WERI-Rb-1 (cell line): ENCODE measurements at places on chromosomes 7 and 10.

DNA sequence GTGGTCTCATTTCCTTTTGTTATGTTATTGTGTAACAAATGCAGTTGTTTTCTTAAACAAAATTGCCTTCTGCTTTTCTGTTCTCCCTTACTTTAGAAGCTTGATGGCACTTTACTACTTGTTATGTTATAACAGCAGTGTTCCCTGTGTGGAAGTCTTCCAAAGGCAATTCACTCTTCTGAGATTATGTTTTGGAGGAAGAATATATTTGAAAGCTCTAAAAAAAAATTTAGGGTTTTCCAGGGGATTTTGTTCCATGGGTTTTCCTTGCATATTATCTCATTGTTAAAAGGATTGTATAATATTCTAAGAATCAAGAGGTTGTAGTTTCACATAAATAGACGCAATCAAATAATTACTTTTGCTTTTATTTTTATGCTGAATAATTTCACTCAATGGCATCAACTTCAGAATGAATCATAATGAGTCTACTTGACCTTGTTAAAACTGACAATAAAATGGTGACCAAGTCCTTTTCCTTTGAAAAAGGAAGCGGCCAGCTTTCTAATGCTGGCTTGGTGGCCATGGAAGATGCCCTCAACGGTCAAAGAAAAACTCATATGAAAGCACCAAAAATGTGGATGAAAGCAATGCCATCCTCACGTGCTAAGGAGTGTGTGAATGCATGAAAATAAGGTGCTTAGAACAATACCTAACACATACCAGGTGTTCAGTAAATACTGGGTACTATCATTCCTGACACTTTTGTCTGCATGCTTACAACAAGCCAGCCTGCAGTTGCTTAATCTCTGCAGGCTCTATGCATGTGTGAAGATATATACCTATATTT, 92.4 kb upstream of the KLF6 start:
- no peak for DNase-seq

- no peak for DNase-seq
Measured at GRCh38 chr10:30873411-30873810, 158.3 kb downstream of the ZNF438 start.

GRCh38 chr10:91317541-91317940, 92.6 kb upstream of the HECTD2 start:
- no peak for DNase-seq

DNA sequence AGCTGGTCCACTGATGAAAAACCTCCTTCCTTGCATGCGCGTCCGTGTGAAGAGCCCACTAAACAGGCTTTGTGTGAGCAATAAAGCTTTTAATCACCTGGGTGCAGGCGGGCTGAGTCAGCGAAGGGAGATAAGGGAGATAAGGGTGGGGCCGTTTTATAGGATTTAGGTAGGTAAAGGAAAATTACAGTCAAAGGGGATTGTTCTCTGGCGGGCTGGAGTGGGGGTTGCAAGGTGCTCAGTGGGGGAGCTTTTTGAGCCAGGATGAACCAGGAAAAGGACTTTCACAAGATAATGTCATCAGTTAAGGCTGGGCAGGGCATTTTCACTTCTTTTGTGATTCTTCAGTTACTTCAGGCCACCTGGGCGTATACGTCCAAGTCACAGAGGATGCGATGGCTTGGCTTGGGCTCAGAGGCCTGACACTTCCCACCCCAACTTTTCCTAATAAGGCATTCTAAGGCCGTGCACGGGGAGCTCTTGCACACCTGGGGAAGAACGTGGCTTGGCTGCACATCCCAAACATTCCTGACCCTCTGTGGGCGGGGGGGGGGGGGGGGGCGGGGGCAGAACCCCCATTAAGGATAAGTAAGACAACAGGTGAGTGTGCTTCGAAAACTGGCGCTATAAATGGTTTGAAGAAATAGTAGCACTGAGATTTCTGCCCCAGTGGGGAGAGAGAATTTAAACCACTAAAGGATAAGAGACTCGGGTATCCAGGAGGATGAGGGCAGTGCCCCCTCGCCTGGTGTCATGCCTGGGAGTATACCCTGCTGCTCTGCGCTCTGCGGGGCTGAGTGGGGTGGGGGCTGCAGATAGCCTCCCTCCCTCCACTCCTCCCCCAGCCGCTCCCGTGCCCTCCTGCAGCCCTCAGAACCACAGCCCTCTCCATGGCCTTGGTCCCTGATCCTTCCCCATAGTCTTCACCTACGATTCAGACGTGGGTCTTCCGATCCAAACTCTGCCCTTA, 217.6 kb downstream of the MLLT10 start:
- DNase-seq, result peak; percentile 48

- DNase-seq, result no peak
Measured at GRCh38 chr10:132980426-132981172, 38.2 kb upstream of the CFAP46 start.

DNA sequence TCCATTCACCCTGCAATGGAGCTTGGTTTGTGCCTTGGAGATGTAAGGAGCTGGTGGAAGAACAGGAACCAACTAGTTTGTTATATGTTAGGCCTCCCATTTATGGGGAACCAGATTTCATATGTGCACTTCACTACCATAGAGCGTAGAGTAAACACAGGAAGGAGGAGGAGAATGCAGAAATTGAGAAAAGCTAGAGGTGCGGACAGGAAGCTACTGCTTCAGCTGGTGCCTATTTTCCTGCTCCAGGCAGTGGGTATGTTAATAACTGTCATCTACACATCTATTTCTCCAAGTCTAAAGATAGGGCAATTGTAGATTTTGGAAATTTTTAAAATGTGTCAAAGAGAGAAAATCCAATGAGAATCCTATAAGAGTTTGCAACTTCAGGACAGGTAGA, 482.2 kb downstream of the PLXDC2 start:
- DNase-seq, result no peak

- no peak for DNase-seq
Measured at GRCh38 chr10:77841711-77842375, 84.7 kb downstream of the DLG5 start.

GRCh38 chr10:70268376-70268775, 15.4 kb downstream of the NPFFR1 start:
- DNase-seq, result no peak

DNA sequence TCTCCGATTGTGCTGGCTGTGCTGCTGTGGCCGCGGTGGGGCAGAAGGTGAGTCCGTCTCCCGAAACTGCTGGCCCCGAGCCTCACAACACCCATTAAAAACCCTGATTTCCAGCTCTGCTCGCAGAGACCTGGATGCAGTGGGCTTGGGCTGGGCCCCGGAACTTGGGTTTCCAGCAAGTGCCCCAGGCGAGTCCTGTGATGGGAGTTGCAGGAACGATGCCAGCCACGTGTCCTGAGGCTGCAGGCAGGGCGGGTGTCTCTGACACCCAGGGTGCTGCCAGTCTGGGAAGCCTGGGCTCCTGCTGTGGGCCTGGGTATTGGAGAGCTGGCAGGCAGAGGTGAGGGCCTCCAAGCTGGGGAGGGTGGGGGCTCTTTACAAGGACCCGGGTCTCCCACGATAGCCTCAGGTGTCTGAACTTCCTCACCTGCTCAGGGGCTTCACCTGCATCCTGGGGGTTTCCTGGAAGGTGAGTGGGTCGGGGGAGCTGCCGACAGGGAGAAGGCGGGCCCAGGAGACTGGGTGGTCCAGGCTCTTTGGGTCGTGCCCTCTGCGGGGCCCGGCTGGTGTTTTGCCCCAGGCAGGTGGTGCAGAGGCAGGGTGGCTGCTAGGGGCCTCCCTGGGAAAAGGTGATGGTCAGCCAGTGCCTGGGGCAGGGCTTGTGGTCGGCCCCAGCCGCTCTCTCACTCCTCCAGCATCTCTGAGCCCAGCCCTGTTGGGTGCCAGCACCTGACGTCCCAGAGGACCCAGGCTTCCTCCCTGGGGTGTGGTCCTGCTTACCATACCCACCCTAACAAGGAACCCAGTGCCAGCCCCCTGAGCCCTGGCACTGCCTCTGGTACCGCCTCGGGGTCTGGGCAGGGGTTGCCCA, 180.3 kb downstream of the DNAJB6 start:
- no peak for DNase-seq

DNA sequence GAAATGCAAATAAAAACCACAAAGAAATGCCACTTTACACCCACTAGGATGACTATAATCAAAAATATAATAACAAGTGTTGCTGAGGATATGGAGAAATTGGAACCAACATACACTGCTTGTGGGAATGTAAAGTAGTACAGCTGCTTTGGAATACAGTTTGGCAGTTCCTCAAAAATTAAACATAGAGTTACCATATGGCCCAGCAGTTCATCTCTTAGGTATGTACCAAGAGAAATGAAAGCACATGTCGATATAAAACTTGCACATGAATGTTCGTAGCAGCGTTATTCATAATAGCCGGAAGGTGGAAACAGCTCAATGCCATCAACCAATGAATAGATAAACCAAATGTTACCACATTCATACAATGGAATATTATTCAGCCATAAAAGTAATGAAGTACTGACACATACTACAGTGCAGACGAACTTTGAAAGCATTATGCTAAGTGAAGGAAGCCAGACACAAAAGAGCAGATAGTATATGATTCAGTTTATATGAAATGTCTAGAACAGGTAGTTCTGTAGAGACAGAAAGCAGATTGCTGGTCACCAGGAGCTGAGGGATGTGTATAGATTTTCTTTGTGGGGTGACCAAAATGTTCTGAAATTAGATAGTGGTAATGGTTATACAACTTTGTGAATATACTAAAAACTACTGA, 12.4 kb downstream of the BCAP29 start:
- DNase-seq, result no peak

GRCh38 chr7:54419209-54419608, 123.0 kb upstream of the VSTM2A start:
- DNase-seq, result no peak

DNA sequence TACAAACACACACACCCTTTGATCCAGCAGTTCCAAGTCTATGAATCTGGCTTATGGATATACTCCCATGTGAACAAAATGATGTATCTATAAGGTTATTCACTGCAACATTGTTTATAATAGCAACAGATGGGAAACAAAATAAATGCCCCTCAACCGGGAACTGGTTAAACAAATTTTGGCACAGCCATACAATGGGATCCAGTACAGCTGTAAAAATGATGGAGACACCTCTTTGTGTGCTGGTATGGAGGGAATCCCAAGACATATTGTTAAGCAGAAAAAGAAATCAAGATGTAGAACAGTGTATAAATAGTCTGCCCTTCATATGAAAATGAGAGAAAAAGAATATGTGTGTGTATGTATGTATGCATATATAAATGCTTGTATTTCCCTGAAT, 155.5 kb downstream of the SNX10 start:
- DNase-seq, result no peak

- no peak for DNase-seq
Measured at GRCh38 chr10:72588266-72588665, 37.6 kb downstream of the MICU1 start.

DNA sequence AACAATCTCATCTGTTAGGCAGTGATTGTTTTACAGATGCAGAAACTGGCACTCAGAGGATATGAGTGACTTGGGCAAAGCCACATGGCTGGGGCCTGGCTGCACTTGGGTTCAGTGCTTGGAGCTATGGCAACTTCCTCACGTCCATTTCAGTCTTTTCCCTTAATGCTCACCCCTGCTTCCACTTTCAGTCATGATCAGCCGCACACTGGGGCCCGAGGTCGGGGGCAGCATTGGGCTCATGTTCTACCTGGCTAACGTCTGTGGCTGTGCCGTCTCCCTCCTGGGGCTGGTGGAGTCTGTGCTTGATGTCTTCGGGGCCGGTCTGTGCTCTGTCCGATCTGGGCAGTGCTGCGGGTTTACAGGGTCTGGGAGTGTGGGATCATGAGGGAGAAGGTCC, 3.0 kb downstream of the SLC12A9 start:
- no peak for DNase-seq

DNA sequence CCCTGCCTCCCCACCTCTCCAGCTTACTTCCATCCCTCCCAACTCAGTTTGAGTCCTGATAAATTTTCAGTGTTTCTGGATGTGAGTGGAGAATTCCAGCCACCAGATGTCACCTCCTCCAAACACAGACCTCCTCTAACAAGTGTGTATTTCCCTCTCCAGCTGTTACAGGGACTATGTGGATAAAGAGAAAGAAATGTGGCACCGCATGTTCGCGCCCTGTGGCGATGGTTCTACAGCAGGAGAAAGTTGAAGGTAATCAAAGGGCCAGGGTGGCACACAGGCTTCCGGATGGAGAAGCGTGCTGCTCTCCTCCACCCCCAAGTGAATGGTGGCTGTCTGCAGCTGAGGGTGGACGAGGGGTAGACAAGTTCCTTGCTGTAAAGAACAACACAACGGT, 14.7 kb downstream of the FKBP6 start:
- no peak for DNase-seq

GRCh38 chr10:120749856-120750566, 101.2 kb upstream of the WDR11 start:
- no peak for DNase-seq

- DNase-seq, result peak; percentile 36
Measured at GRCh38 chr10:22714479-22715289, at the start of gene PIP4K2A. Gene PIP4K2A (minus strand): TSS chr10:22714578. CDS start chr10:22714326, 252 bp downstream.

GRCh38 chr7:74202841-74203556, 6.8 kb upstream of the LAT2 start:
- peak; percentile 27 for DNase-seq

DNA sequence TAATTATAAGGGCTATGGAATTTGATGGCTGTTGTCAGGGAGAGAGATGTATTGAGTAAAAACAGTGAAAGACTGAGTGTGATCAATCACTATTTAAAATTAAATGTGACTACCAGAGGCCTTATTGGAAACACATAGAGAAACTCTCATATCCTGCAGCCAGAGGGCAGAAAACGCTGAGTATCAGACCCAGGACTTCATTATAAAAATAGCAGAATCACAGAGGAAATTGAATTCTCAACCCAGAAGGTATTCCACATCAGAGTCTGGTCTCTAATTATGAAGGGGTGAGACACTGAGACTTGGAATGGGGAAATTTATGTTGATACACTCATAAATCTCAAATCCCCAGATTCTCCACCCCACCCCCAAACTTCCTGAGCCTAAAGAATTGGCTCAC, 69.5 kb upstream of the IL6 start:
- DNase-seq, result no peak

- no peak for DNase-seq
Measured at GRCh38 chr7:131284702-131285419, 42.8 kb upstream of the MKLN1 start.

- DNase-seq, result no peak
Measured at GRCh38 chr10:70656489-70656888, 15.8 kb upstream of the ADAMTS14 start.

- no peak for DNase-seq
Measured at GRCh38 chr10:4883079-4883739, 57.2 kb downstream of the AKR1E2 start.

- no peak for DNase-seq
Measured at GRCh38 chr7:148727501-148728278, 29.0 kb downstream of the CUL1 start.

- DNase-seq, result no peak
Measured at GRCh38 chr10:81270051-81270450, 604.9 kb upstream of the NRG3 start.

- DNase-seq, result peak; percentile 55
Measured at GRCh38 chr7:155469-155900, 36.9 kb upstream of the FAM20C start.

DNA sequence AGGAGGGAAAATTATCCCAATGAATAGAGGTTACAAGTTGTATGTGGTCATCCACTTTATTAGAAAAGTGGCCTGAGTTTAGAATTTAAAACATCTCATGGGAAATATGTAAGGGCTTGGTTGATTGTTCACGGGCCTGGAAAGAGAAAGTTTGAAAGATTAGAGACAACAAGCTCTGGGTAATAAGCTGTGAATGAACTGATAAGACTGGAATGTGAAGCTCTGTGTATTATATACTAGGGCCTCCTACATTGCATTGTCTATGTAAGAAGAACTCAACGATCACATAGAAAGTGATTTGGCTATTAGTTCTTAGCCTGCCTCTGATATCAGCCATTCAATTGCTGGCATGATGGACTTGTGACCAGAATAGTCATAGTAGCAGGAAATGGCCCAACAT, 199.2 kb upstream of the MAGI2 start:
- DNase-seq, result no peak
